ENCODE measurements at places on chromosomes 1 and 21.

- no peak for DNase-seq
Observed at GRCh38 chr1:201310986-201311355, 27.7 kb downstream of the PKP1 start.

- DNase-seq = no peak
Observed at GRCh38 chr21:45256912-45257672, 30.6 kb downstream of the POFUT2 start.

DNA sequence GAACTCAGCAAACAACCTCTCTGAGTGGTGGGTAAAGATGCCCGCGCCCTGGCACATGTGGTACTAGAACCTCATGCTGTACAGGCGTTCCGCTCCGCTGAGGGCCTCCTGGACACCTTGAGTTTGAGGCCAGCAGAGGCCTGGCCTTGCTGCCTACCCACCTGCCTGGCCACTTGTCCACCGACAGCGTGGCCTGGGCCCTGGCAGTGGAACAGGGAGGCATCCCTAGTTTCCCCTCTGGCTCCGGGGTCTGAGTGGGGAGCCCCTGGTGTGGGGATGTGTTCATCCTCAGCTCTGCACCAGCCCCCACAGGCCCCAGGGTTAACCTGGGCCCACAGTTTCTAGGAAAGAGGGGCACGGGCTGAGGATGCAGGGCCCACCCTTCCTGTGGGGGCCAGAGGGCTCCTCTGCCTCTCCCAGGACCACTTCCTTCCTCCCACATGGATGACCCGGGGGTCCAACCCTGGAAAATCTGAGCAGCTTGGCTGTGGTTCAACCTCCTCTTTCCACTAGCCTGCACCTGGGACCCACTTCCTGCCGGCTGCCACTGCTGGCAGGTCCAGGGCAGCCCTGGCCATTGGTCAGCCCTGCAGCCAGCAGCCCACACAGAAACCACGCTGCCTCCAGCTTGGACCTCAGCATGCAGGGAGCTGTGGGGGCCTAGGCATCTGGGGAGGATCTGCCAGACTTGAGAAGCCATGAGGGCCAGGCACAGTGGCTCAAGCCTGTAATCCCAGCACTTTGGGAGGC, 53.3 kb upstream of the COL18A1 start:
- no peak for DNase-seq

DNA sequence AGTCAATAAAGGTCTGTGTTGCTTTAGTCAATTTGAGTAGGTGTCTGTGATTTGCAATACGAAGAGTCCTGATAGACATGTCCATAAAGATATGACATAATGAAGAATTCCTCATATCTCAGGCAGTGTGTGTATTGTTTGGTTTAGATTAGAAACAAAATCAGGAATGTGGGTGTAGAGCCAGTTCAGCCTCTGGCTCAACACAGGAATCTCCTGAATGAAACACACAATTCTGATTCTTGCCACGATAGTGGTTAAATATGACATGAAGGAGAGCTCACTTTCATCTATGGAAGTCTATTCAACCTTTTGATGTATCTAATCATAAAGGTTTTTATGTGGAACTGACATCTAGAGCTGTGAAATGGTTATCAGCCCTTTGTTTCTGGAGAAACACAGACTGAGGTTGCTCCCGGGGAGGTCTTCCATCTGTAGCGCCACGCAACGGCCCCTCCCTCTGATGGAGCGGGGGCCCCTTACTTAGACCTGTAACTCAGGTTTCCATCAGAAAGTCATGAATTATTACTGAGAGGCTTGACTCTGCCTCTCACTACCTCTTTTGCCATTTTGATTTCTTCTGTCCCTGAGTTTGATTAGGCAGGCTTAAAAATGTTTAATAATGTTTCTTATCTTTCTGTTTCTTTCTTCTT, 19.5 kb downstream of the TSPAN2 start:
- DNase-seq = no peak

GRCh38 chr1:216961516-216961915, 238.3 kb upstream of the ESRRG start:
- DNase-seq = no peak

DNA sequence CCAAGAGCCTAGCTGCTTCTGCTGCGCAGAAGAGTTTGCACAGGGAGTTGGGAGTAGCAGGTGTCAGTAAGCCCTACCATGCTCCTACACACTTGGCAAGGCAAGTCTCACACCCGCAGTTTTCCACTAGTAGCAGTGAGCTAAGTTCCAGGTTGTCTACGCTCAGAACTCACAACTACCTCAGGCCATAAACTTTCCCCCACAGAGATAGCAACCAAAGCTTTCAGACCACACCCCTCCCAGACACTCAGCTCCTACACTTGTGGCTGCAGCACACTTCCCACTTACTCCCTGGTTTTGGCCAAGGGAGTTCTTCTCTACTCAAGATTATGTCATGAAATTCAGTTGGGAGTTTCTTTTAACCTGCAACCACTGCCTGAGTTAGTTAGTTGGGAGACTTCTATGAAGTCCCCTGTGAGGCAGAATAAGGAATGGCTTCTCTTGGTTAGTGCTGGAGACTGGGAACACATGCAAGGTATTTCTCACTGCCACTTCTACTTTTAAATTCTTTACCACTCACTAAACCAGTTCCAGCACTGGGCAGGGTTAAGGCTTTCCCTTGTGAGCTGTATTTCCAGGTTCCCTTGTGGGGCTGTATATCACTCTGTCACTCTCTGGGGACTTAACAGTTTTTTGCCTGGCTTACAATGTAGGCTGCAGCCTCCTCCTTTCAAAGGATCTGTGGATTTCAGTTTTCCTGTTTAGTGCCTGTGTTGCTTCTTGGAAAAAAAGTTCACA, 18.3 kb upstream of the MAB21L3 start:
- no peak for DNase-seq

GRCh38 chr1:40857737-40858136, 4.4 kb downstream of the CITED4 start:
- no peak for DNase-seq

Data from GDM1 (cell line).